ENCODE measurements at places on chromosomes 12 and 14. TPM values are rescaled to one million over a fixed set of nuclear protein-coding genes. Genes with fewer than 3 reads are reported as not detected.
A peak's percentile ranks its signal among the peaks of the same experiment; 100 is the strongest.

CLEC6A gene
- not detected for total RNA-seq

KRT75 gene
- not detected for total RNA-seq

PIWIL1 gene
- total RNA-seq: not detected

ASCL1 gene
- total RNA-seq: not detected

DNA sequence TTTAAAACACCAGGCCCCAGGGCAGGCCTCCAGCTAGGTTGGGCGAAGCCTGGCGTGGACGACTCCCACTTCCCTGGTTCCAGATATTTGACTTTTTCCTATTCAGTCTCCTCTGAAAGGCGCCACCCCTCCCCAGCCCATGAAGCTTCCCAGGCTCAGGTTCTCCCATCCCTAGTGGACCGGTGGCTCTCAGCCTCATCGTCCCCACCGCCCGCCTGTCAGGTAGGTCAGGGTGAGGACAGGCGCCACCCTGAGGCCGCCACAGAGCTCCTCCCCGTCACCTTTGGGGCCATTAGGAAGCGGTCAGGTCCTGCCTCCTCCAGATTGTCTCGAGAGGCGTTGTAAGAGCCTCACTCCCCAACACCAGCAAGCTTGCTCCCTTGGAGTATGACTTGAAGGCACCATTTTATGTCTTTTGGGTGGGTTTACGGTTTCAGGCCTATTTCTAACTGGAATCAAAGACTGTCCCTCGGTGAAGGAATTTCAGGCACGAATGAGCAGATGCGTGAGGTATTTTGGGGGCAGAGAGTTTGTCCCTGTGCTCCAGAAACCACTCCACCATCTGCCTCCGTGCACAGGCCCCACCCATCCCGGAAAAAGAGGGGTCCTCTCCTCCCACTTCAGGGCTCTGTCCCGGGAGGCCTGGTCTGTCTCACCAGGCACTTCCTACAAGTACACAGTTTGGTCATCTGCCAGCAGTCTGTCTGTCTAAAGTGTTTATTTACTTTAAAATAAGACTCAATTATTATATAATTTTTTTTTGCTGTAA is 55.6 kb downstream of the TSPAN9 start:
- H3K27me3 ChIP-seq: peaks cover 58% of the 10 kb centered on the region
- no peak overlapping the region for H3K4me3 ChIP-seq
- H3K36me3 ChIP-seq: no peaks in the 10 kb centered on the region
- DNase-seq: no peak
- no peak overlapping the region for H3K27ac ChIP-seq

DNA sequence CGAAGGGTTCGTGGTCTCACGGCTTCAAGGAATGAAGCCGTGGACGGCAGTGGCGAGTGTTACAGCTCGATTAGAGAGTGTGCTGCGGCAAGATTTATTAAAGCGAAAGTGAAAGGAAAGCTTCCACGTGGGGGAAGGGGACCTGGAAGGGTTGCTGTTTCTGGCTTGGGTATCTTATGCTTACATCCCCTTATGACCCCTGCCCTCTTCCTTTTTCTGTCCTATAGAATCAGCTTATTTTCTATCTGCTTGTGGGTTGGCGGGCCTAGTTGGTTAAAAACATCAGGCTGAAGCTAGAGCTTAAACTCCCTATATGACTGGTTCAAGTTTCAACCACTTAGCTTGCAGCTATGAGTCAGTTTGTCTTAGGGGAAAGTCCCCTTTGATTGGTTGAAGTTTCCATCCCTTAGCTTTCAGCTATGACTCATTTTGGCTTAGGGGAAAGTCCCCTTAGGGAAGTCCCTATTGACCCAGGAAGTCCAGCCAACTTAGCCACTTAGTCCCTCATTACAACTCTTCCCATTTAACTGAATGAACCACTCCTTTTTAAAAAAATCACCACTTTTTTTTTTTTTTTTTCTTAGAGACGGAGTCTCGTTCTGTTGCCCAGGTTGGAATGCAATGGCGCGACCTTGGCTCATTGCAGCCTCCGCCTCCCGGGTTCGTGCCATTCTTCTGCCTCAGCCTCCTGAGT is 1494.7 kb upstream of the TMEM132C start:
- peaks cover 2% of the 10 kb centered on the region for H3K4me1 ChIP-seq
- H3K27me3 ChIP-seq: peaks cover 1% of the 10 kb centered on the region
- peak overlapping the region; percentile 56 for H3K27ac ChIP-seq
- DNase-seq: no peak
- peak overlapping the region; percentile 47 for H3K4me3 ChIP-seq

DNA sequence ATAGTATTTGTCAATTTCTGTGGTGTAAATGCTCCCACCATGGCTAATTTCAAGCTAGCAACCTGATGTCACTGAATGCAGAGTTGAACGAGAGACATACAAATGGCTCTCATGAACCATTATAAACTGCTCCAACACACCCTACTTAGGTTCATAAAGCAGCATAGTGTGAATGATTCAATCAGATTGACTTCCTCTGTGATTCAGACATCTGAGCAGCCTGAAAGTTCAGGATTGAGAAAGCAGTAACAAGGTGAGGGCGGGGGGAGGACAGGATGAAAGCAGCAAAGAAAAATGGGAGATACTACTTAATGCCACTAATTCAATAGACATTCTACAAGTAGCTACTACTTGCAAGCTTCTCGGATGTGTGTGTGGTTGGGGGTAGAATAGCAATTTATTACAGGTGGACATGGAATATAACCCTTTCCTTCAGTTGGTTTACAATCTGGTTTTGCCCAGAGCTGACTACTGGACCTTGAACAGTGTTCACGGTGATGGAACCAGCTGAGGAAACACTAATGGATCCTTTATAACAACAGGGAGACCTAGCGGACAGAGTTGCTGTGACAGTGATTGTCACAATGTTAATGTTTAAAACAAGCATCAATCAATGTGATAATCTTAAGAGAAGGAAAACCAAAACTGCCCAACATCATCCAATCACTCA is 52.5 kb upstream of the PELI2 start:
- no peaks in the 10 kb centered on the region for H3K4me1 ChIP-seq
- H3K36me3 ChIP-seq: no peaks in the 10 kb centered on the region
- DNase-seq: no peak
- peaks cover 2% of the 10 kb centered on the region for H3K27me3 ChIP-seq
- no peak overlapping the region for H3K27ac ChIP-seq
- no peak overlapping the region for H3K4me3 ChIP-seq

DNA sequence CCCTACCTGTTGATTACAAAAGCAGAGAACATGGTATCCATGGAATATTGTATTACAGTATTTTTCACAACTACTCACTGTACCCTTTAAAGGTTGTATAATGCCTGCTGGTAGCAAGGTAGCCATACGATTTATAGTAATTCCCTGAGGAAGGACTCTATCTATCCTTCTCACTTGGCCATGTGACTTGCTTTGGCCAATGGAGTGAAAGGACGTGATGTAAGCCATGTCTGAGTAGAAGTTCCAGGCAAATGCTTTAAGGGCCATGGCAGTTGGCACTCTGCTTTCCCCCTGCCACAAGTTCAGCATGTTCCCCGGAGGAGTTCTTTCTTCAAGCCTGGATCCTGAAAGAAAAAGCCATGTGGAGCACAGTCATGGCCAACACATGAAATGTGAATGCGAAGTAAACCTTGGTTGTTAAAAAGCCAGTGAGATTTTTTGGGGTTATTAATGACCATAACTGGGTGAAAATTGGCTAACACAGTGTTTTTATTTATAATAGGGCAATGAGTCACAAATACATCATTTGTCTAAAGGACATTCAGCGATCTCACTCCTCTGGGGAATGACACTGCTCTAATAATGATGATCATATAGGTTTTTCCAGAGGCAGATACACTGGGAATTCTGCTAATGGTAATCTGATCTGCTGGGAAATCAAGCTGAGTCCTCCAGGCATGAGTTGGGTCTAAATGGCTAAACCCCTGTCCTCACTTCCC is 67.4 kb upstream of the SLC38A2 start:
- H3K27ac ChIP-seq: no peak overlapping the region
- no peaks in the 10 kb centered on the region for H3K27me3 ChIP-seq
- H3K36me3 ChIP-seq: peaks cover 2% of the 10 kb centered on the region
- H3K4me3 ChIP-seq: no peak overlapping the region
- no peak for DNase-seq

DNA sequence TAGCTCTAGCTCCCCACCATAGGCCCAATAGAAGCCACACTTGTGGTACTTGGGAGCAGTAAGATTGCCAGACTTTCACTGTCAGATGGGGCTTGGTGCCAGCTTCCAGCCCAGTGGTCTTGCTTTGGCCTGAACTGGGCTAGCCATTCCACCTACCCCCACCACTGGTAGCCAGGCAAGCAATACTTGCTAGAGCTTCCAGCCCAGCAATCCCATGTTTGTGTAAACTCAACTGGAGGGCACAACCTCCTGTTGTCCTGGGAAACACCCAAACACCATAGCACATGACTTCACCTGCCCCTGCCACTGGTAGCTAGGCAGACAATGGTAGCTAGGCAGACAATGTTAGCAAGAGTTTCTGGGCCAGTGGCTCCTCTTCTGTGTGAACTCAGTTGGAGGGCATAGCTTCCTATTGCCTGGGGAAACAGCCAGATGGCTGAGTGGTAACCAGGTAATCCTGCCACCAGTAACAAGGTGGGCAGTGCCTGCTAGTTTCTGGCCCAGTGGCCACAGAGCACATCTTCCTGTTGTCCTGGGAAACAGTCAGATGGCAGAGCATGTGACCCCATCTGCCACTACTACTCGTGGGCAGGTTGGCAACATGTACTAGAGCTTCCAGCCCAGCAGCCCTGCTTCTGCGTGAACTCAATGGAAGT is 5.6 kb upstream of the OR6C76 start:
- DNase-seq: no peak
- H3K36me3 ChIP-seq: no peaks in the 10 kb centered on the region
- peaks cover 30% of the 10 kb centered on the region for H3K27me3 ChIP-seq
- no peak overlapping the region for H3K4me3 ChIP-seq
- H3K27ac ChIP-seq: no peak overlapping the region

DNA sequence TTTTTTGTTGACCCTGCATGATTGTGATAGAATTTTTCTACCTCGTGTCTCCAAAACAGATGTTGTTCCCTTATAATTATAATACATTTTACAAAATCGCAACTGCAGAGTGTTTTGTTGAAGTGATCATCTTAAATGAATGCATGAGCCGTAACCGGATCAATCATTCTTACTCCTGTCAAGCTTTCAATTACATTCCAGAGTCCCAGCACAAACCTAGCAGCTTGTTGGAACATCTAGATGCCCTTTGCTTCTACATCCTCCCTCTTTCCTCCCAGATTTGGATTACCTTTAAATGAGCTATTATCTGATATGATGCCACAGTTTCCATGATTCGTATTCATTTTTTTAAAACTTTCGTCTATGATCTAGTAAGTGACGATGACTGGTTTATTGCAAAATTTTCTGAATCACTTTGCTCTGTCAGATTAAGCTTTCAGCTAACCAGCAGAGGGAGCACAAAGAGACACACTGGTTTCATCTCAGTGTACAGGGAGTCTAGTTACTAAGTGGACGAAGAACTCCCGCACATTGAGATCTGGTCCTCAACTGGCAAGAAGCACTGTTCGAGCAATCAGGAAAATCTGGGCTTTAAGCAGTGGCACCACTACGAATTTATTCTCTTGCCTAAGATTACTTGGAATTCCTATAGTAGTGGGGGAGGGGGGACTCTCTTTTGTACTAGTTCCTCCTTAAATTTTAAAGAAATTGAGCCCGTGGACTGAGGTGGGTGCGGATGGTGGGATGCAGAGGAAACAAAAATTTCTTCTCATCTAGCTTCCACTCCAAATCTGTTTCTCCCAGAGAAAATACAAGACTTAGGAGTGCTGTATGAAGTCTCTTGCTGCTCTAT is 40.9 kb downstream of the TSHR start:
- H3K27me3 ChIP-seq: peaks cover 51% of the 10 kb centered on the region
- no peak overlapping the region for H3K4me3 ChIP-seq
- H3K36me3 ChIP-seq: no peaks in the 10 kb centered on the region
- DNase-seq: no peak
- H3K27ac ChIP-seq: no peak overlapping the region
- H3K4me1 ChIP-seq: peaks cover 7% of the 10 kb centered on the region

- no peak overlapping the region for H3K4me3 ChIP-seq
- peaks cover 3% of the 10 kb centered on the region for H3K27me3 ChIP-seq
- H3K27ac ChIP-seq: no peak overlapping the region
- peaks cover 8% of the 10 kb centered on the region for H3K4me1 ChIP-seq
Observed at GRCh38 chr14:99391671-99392070, 89.0 kb downstream of the SETD3 start.

- H3K36me3 ChIP-seq: no peaks in the 10 kb centered on the region
- H3K27me3 ChIP-seq: peaks cover 2% of the 10 kb centered on the region
- H3K4me1 ChIP-seq: no peaks in the 10 kb centered on the region
- H3K27ac ChIP-seq: no peak overlapping the region
- DNase-seq: no peak
- H3K4me3 ChIP-seq: no peak overlapping the region
Observed at GRCh38 chr14:90547250-90547649, 150.4 kb downstream of the CALM1 start.

DNA sequence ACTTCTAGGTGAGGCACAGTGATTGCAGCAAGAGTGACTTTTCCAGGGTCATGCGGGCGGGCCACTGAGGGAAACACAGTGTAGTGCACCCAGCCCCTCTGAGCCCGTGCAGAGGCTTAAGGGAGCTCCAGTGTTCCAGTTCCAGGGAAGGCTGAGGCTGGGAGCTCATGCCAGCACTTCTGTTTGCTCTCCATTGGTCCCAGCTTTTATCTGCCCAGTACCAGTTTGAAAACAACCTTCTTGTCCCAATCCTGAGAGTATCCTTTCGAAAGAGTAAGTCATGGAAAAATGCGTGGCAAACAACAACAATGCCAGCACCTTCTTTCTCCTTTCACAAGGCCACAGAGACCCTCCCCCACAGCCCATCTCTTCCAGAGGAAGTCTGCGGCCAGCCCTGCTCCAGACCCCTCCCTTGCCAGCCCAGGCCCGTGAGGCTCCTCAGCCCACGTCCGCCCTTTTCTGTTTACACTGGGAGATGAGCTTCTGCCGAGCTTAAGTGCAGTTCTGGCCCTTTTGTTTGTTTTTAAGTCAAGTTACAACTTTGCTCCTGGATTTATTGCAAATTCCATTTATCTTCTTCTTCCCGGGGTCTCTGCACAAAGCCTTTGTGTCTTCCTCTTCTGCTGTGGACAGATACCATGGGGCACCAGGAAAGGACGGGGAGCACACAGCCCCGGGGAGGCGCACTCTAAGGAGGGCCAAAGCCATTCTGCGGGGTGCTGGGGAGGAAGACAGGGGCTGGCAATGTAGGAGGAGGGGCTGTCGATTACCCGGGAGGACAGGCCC is 185.6 kb downstream of the ZFP36L1 start:
- peaks cover 7% of the 10 kb centered on the region for H3K4me1 ChIP-seq
- DNase-seq: no peak
- H3K27ac ChIP-seq: peak overlapping the region; percentile 84

GRCh38 chr12:120054293-120054692 is 62.3 kb downstream of the RAB35 start:
- H3K27me3 ChIP-seq: no peaks in the 10 kb centered on the region
- no peak for DNase-seq
- H3K4me3 ChIP-seq: no peak overlapping the region
- H3K4me1 ChIP-seq: peaks cover 3% of the 10 kb centered on the region
- no peak overlapping the region for H3K27ac ChIP-seq

- peaks cover 17% of the 10 kb centered on the region for H3K36me3 ChIP-seq
- no peak for DNase-seq
- H3K27ac ChIP-seq: no peak overlapping the region
- H3K4me1 ChIP-seq: peaks cover 3% of the 10 kb centered on the region
- H3K27me3 ChIP-seq: peaks cover 5% of the 10 kb centered on the region
Observed at GRCh38 chr12:89087149-89087825, 265.0 kb downstream of the DUSP6 start.

- H3K27me3 ChIP-seq: peaks cover 55% of the 10 kb centered on the region
- H3K27ac ChIP-seq: no peak within 1 kb of the TSS
- H3K36me3 ChIP-seq: peaks cover 2% of the 10 kb centered on the region
- H3K4me1 ChIP-seq: peaks cover 23% of the 10 kb centered on the region
- DNase-seq: no peak
Observed at GRCh38 chr14:24367514-24368211, at the start of gene NFATC4. TSS of gene NFATC4 (plus strand) at chr14:24368184. CDS start at chr14:24368341, 157 bp downstream.
